ENCODE measurements at places on chromosomes 2 and 18. TPM values are rescaled to one million over a fixed set of nuclear protein-coding genes. Genes with fewer than 3 reads are reported as not detected.

GRCh38 chr18:61883547-61883946 lies 9.3 kb downstream of the RNF152 start:
- H3K36me3 ChIP-seq = peaks cover 3% of the 10 kb centered on the region
- H3K4me1 ChIP-seq = peaks cover 5% of the 10 kb centered on the region
- H3K27ac ChIP-seq = no peak overlapping the region
- DNase-seq = no peak
- H3K4me3 ChIP-seq = no peak overlapping the region
- H3K27me3 ChIP-seq = no peaks in the 10 kb centered on the region

The MPHOSPH10 gene
- 13.1 TPM for total RNA-seq

DNA sequence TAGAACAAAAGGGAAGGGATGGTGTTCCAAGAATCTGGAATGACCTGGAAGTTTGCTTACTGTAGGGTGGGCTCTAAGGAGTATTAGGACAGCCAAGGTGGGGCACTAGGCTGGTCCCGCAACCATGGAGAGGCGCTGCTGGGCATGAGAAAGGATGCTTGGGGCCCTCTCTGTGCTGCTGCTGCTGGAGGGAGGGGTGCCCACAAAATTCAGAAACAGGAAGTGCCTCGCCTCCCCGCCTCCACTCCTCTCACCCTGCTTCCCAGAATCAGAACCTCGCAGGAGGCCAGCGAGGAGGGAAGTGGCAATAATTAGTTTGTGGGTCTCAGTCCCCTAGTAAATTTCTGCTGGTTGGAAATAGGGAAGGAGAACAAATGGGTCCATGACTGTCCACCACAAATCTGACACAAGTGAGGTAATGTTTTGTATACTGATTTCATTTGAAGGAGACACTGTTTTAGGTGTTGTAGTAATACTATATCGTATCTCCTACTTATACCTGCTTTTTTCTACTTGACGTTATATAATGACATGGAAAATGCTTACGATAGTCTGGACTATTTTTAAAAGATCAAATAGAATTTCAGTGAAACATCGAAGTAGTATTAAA lies 7.9 kb upstream of the PDCL3 start:
- no peaks in the 10 kb centered on the region for H3K4me1 ChIP-seq
- H3K4me3 ChIP-seq = no peak overlapping the region
- H3K36me3 ChIP-seq = no peaks in the 10 kb centered on the region
- DNase-seq = no peak
- no peaks in the 10 kb centered on the region for H3K27me3 ChIP-seq

GRCh38 chr18:66895631-66896030 lies 291.7 kb upstream of the CDH19 start:
- H3K27ac ChIP-seq = no peak overlapping the region
- no peak for DNase-seq
- no peak overlapping the region for H3K4me3 ChIP-seq
- no peaks in the 10 kb centered on the region for H3K36me3 ChIP-seq
- no peaks in the 10 kb centered on the region for H3K27me3 ChIP-seq

GRCh38 chr2:240604939-240605716 lies 18.6 kb downstream of the CAPN10 start:
- peaks cover 3% of the 10 kb centered on the region for H3K4me1 ChIP-seq
- no peaks in the 10 kb centered on the region for H3K27me3 ChIP-seq
- H3K36me3 ChIP-seq = no peaks in the 10 kb centered on the region

GRCh38 chr18:12305930-12306629 lies 2.0 kb upstream of the TUBB6 start:
- peak; percentile 59 for DNase-seq
- H3K36me3 ChIP-seq = no peaks in the 10 kb centered on the region
- peaks cover 6% of the 10 kb centered on the region for H3K4me1 ChIP-seq
- no peak overlapping the region for H3K27ac ChIP-seq
- no peak overlapping the region for H3K4me3 ChIP-seq
